CD4-positive, alpha-beta T cell treated with Interleukin-1 beta for 1 hour (primary cell): ENCODE measurements at places on chromosomes 5 and 9.

- DNase-seq: no peak
These were observed 35.2 kb upstream of the LPCAT1 start for GRCh38 chr5:1558944-1559343.

DNA sequence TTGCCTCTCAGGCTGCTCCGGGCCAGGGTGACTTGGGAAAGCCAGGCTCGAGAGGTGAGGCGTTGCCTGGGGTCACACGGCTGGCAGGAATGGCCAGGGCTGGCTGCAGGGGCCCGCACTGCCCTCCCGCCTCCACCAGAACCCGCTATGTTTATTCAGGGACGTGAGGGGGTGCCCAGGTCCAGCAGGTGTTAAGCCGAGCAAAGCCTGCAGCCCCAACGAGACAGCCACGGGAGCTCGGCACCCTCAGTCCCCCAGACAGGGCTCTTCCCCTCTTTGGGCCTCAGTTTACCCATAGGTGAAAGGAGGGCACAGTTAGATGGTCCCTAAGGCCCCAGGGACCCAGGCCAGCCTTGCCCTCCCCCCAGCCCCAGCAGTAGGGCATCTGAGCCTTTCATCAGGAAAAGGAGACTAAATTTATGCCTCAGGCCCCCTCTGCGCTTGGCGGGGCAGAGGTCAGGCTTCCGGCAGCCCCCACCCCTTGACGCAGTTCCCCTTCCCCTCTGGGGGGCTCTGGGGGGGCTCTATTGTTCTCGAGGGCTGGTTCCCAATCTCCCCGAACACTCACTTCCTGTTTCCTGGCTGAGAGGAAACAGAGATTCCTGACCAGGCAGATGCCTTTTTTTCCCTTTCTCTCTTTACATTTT, 7.1 kb upstream of the EGFL7 start:
- DNase-seq: no peak

DNA sequence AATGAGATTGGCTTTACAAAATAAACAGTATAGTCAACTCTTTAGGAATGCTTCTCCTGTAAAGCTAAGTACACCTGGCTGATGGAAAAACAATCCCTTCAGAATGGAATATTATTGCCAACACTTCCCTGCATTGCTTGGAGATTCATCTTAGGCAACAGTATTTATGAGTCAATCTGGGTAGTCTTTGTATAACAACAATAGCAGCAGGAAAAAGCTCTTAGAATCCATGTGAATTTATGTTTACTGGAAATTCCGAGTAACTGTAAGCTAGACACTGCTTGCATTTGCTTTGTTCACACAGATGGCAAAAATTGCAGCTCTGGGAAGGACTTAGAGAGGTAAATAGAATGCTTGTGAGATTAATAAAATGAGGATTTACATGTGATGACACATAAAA, 101.7 kb upstream of the NTRK2 start:
- no peak for DNase-seq

- no peak for DNase-seq
These were observed 14.7 kb upstream of the TMEM174 start for GRCh38 chr5:73158313-73158712.

DNA sequence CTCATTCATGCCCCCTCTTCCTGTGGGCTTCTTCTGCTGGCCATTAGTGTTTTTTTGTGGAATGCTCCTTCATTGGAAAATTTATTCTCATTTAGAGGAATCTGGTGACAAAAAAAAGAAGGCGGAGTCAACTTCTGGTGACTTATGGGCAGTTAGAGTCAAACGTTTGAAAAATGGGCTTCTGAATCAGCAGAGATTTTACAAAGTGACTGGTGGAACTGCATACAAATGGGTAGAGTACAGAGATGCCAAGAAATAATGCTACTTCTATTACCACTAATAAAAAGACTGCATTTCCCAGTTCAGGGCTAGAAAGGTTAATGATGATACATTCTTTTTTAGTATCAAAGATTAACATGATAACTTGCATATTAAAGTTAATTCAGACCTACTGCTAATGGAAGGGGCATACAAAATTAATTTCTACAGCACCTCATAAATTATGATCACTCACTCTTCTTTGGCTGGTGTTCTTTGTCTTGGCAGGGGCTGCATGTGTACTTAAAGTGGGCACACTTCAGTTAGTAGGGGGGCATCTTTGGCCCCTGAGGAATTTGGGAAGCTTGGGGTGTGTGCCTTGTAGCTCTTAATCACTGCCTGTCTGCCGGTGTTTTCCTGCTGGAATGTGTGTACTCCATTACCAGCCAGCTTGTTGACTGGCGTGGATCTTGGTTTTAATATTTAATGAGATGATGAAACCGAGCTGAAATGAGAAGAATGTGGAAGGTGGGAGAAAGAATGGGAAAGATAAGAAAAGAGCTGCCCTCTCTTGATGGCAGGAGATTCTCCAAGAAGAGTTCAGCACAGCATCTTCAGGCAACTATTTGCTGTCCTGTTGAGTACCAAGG, 148.9 kb downstream of the DOCK2 start:
- no peak for DNase-seq

- no peak for DNase-seq
These were observed 93.7 kb upstream of the SIMC1 start for GRCh38 chr5:176144508-176144907.

DNA sequence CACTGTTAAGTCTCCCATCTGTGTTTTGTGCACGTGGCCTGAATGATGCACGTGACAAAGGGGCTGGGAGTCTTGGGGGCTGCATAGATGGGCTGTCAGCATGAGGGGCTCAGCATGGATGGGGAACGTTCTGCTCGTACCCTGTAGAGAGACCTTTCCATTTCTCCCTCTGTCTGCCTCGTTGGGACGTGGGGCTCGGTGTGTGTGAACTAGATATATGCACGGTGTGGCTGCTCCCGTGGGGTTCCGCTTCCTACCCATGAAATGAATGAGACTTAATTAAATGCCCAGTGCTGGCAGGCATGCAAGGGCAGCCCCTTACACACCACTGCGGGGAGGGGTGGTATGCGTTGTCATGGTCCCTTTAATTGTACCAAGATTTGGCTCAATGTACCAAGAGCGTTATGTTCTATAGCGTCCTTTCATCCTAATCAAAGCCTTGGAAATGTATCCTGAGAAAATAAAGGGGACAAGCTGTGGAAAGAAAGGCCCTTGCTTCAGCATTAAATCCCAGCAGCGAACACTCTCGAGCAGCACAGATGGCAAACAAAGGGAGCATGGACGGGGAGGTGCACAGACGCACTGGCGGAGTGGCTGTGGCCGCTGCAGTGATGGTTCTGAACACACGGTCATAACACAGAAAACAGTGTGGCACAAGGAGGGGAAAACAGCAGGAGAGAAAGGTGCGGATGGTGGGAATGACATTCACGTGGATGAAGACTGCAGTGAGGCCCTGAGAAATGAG, 66.8 kb downstream of the RASGEF1C start:
- DNase-seq: no peak

DNA sequence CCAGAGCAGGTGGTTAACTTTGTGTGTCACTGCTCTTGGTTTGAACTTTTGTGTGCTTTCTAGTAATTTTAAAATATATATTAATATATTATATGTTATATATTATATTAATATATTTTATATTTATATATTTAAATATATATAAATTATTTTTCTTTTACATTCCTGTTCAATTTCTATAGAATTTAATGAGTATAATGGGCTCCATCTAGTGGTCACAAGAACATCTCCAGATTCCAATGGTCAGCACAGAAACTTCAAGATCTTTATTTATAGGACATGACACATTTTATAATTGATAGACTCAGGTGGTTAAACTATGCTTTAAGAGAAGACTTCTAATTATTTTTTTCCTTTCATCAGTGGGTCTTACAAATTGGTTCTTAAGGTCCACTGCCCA, 39.1 kb downstream of the COL23A1 start:
- no peak for DNase-seq

DNA sequence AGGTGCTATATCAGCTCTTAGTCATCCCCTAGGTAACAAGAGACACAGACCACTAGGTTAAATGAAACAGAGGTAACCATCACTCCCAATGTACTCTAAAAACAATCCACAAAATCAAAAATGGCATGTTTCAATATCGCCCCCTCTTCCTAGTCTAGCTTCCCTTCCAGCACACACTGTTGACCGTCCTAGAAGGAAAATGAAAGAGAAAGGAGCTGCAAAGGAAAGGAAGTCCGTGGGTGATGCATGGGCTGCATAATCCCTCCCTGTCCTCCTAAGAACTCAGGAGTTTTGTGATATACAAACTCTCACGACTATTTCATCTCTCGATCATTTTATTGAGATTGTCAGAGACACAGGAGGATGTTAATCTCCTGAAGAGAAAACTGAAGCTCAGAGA, 101.6 kb downstream of the RFK start:
- DNase-seq: no peak

GRCh38 chr9:16656432-16657169, 213.9 kb downstream of the BNC2 start:
- no peak for DNase-seq

- DNase-seq: no peak
These were observed 62.6 kb downstream of the SEMA5A start for GRCh38 chr5:9483243-9483642.

DNA sequence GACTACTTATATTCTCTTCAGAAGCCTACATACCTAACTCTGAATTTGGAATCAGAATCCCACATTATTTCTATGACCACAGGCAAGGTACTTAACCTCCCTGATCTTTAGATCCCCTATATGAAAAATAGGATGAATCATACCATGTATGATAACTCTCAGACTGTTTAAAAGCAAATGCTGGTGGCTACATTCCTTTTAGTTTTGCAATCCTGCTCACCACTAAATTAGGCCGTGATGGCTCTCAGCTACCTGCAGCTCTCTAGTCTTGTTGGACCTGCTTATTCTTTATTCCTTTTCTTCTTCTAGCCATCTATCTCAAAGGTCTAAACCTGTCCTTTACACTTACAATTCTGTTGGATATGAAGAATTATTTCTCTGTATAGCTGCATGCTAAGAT, 303.4 kb upstream of the ATP10B start:
- DNase-seq: no peak

- peak; percentile 88 for DNase-seq
These were observed at the start of gene AUH for GRCh38 chr9:91361291-91362050. AUH (minus strand) TSS chr9:91361918; CDS start chr9:91361889, 29 bp downstream.

DNA sequence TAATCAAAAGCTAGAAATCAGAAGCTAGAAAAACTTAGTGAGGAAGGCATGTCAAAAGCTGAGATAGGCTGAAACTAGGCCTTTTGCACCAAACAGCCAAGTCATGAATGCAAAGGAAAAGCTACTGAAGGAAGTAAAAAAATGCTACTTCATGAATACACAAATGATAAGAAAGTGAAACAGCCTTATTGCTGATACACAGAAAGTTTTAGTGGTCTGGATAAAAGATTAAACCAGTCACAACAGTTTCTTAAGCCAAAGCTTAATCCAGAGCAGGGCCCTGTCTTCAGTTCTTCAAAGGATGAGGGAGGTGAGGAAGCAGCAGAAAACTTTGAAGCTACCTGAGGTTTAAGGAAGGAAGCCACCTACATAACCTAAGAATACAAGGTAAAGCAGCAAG, 102.5 kb upstream of the SH3GL2 start:
- no peak for DNase-seq

GRCh38 chr5:146041180-146041789, 64.1 kb downstream of the PLAC8L1 start:
- no peak for DNase-seq

- no peak for DNase-seq
These were observed 268.4 kb downstream of the PLK2 start for GRCh38 chr5:58191443-58191842.

DNA sequence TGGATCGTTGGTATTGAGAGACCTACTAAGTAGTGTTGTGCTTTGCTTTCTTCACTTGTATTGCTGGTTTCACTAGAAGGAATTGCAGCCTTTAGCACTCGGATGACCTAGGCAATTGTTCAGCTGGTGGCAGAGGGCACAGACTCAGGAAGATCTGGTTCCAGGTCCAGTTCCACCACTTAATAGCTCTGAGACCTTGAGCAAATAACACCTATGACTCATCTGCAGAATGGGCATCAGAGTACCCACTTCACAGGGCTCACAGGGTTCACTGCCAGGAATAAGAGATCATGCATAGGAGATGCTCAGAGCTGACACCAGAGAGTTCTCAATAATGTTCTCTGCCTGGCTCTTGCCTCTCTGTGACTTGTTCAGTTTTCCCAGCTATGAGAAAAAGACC, 133.6 kb downstream of the SIL1 start:
- DNase-seq: no peak

- no peak for DNase-seq
These were observed 49.8 kb downstream of the PRKACG start for GRCh38 chr9:68964102-68964541.
